Aorta (tissue), 5 donors: ENCODE measurements at places on chromosomes 4 and X.

DNA sequence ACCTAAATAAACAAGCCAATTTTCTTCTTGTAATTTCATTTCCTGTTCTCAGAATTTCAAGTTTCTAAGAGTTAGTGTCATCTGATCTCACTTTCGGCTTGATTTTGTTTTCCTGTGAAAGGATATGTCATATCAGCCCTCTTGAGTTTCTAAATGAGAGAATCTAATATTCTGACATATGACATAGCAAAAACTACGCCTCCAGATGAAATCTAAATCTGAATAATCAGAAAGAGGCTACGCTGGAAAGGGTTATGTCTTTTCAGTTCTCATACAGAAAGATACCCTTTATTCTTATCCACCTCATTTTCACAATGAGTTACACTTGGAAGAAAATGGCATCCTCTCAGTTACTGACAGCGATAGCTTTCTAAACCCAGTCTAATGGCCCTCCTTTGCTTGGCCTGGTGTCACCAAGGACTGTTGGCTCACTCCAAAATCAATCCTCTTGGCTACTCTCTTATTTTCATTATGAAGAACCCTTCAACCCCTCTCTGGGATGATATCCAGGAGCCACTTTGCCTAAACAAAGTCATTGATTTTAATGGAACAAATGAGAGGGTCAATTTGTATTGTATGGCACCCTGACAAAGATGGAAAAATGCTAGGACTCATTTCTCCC lies 65.6 kb downstream of the ASB9 start:
- H3K36me3 ChIP-seq: no peaks in the 10 kb centered on the region
- DNase-seq: no peak
- H3K4me3 ChIP-seq: no peak overlapping the region
- H3K4me1 ChIP-seq: no peaks in the 10 kb centered on the region
- H3K27me3 ChIP-seq: no peaks in the 10 kb centered on the region

GRCh38 chrX:7891928-7892327 lies 35.3 kb downstream of the PNPLA4 start:
- H3K4me1 ChIP-seq: no peaks in the 10 kb centered on the region
- DNase-seq: no peak
- no peaks in the 10 kb centered on the region for H3K36me3 ChIP-seq
- no peaks in the 10 kb centered on the region for H3K27me3 ChIP-seq
- no peak overlapping the region for H3K27ac ChIP-seq

DNA sequence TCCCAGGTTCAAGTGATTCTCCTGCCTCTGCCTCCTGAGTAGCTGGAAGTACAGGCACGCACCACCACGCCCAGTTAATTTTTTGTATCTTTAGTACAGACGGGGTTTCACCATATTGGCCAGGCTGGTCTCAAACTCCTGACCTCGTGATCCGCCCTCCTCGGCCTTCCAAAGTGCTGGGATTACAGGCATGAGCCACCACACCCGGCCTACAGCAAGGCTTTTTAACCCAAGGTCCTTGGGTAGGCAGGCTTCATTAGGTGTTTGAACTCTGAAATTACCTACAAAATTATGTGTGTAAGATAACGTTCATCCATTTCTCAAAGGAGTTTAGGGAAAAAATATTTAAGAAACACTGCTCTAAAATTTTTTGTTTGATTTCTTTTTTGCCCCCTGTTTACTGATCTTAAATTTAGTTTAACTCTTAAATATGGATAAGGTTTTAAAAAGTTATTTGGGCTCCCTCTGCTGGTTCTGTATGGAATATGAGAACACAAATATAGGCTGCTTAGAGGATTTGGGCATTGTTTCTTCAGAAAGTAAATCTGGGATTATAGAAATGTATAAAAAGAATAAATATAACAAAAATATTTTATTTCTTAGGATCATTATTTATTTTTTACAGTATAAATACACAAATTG lies 92.8 kb downstream of the CBR4 start:
- no peaks in the 10 kb centered on the region for H3K4me1 ChIP-seq
- DNase-seq: peak; percentile 36
- peaks cover 6% of the 10 kb centered on the region for H3K36me3 ChIP-seq
- H3K27ac ChIP-seq: no peak overlapping the region
- no peaks in the 10 kb centered on the region for H3K27me3 ChIP-seq

DNA sequence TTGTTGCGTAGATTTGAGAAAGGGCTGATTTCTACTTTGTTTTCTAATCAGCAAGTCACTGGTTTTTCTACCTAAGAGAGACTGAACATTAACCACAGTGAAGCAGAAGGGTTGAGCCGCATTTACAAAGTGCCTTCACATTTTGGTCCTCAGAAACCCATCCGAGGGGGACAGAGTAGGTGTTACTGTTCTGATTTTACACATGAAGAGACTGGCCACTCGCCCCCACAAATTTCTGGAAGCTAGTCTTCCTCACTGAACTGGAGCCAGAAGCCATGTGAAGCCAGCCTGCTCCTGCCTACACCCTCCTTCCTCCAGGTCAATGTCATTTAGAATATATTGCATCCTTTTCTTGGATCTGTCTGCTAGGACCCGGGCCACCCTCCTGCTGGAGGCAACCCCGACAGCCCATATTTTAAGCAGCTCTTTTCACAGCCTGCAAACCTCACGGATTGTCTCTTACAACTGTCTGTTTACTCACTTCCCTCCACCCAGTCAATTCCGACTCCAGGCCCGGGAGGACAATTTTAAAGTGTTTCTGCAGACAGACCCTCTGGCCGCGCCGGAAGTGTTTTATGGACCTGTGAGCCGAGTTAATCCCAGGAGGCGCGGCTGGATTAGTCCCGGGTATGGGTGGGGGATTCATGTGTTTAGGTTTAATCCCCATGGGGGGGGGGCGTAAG lies 73.2 kb upstream of the BCOR start:
- no peaks in the 10 kb centered on the region for H3K27me3 ChIP-seq
- H3K4me3 ChIP-seq: peak overlapping the region; percentile 6
- DNase-seq: no peak
- peak overlapping the region; percentile 72 for H3K27ac ChIP-seq
- H3K36me3 ChIP-seq: no peaks in the 10 kb centered on the region

DNA sequence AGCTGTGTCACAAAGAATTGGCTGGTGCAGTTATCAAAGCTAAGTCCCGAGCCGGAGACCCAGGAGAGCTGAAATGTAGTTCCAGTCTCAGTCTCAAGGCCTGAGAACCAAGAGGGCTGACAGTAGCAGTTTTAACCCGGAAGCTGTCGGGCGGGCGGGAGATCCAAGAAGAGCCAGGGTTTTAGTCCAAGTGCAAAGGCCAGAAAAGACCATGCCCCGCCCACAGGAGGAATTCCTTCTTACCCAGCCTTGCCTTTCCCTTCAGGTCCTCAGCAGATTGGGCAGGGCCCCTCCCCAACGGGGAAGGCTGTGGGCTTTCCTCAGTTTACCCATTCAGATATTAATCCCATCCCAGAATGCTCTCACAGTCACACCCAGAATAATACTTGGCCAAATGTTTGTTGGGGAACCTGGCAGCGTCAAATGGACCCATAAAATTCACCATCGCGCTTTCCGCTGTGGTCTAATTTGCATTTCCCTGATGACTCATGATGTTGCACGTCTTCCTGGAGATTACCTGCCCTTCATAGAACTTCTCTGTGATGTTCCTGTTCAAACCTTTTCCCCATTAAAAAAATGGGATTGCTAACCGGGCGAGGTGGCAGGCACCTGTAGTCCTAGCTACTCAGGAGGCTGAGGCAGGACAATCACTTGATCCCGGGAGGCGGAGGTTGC lies 16.2 kb downstream of the MAEA start:
- no peaks in the 10 kb centered on the region for H3K27me3 ChIP-seq
- no peak for DNase-seq
- H3K27ac ChIP-seq: no peak overlapping the region
- H3K4me1 ChIP-seq: no peaks in the 10 kb centered on the region
